ENCODE measurements at places on chromosomes 4 and X. TPM values are rescaled to one million over a fixed set of nuclear protein-coding genes. Genes with fewer than 3 reads are reported as not detected.

The RAB41 gene
- polyA plus RNA-seq: 0.51 TPM

The HDX gene
- polyA plus RNA-seq: 4.4 TPM

The MAGEA11 gene
- not detected for polyA plus RNA-seq

The AKAP14 gene
- polyA plus RNA-seq: not detected

The RADX gene
- 3.1 TPM for polyA plus RNA-seq

Data from muscle of back (tissue), 13 donors.